Uterus (tissue), 4 donors: ENCODE measurements at places on chromosomes 6 and 20. TPM values are rescaled to one million over a fixed set of nuclear protein-coding genes. Genes with fewer than 3 reads are reported as not detected.

DNA sequence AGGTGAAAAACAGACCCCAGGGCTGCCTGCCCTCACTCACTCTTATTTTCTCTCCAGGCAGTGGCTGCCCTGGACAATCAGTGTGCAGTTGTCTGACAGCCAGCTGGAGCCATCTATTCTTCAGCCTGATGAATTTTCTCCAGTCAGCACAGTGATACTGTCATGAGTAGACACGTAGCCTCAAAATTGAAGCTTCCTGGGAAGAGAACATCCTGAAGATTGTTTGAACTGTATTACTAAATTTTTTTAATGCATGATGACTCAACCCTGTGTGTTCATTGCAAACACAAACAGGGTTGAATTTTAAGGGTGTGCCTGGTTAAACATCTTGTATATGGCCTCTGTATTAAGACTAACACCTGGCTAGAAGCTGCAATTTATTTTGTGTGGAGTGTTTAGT lies 49.8 kb upstream of the STXBP5 start:
- no peaks in the 10 kb centered on the region for H3K27me3 ChIP-seq
- no peak for DNase-seq
- no peaks in the 10 kb centered on the region for H3K36me3 ChIP-seq
- no peak overlapping the region for H3K4me3 ChIP-seq
- H3K4me1 ChIP-seq = no peaks in the 10 kb centered on the region
- H3K27ac ChIP-seq = no peak overlapping the region

- no peak overlapping the region for H3K4me3 ChIP-seq
- no peaks in the 10 kb centered on the region for H3K4me1 ChIP-seq
- no peaks in the 10 kb centered on the region for H3K36me3 ChIP-seq
- H3K27ac ChIP-seq = no peak overlapping the region
Observed at GRCh38 chr6:40922281-40922680, 116.7 kb downstream of the UNC5CL start.

DNA sequence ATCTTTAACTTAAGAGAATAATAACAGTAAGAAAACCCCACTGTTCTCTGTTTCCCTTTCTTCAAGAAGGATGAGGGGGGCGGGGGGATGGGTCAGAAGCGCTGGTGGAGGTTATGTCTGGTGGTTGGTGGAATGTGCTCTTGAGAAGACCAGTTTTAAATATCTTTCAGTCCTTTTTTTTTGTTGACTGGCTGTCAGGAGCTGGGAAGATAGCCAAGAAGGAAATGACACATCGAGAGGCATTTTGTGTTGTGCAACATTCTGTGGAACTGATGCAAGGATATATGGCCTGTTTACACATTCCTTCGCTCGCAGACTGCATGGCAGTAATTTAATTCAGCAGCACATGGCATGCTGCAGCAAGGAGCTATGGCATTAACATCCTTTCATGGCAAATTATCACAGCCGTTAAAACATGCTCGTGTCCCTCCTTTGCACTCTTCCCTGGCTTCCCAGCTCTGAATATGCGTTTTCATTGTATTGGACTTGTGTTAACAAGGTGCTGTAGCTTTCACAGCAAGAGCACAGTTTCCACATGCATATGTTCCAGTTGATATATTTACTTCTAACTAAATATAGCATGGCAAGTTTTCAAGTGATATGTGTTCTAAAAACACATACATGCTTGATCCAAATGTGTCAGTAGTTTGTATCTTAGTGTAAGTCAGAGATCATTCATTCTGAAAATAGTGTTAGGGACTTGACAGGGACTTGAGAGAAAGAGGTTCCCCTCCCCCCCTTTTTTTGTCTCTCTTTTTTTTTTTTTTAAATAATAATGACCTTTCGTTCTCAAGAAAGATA lies 68.2 kb upstream of the SUPT3H start:
- peak; percentile 35 for DNase-seq
- H3K27ac ChIP-seq = peak overlapping the region; percentile 31
- H3K36me3 ChIP-seq = no peaks in the 10 kb centered on the region
- no peaks in the 10 kb centered on the region for H3K27me3 ChIP-seq
- H3K4me3 ChIP-seq = no peak overlapping the region
- H3K4me1 ChIP-seq = no peaks in the 10 kb centered on the region

The PSMB1 gene
- total RNA-seq = 129 TPM

The TMEM244 gene
- not detected for total RNA-seq
